ENCODE measurements at places on chromosomes 11 and 22. TPM values are rescaled to one million over a fixed set of nuclear protein-coding genes. Genes with fewer than 3 reads are reported as not detected.

Gene RFPL2
- not detected for total RNA-seq

Gene HTR3A
- not detected for total RNA-seq

GRCh38 chr11:69039501-69039900, 9.2 kb upstream of the TPCN2 start:
- peaks cover 30% of the 10 kb centered on the region for H3K4me1 ChIP-seq
- no peaks in the 10 kb centered on the region for H3K27me3 ChIP-seq
- no peak overlapping the region for H3K27ac ChIP-seq
- H3K36me3 ChIP-seq = no peaks in the 10 kb centered on the region
- H3K4me3 ChIP-seq = no peak overlapping the region

- no peaks in the 10 kb centered on the region for H3K27me3 ChIP-seq
- H3K36me3 ChIP-seq = no peaks in the 10 kb centered on the region
- no peak overlapping the region for H3K27ac ChIP-seq
- no peak for DNase-seq
- H3K4me1 ChIP-seq = no peaks in the 10 kb centered on the region
- no peak overlapping the region for H3K4me3 ChIP-seq
These were observed 15.8 kb downstream of the C11orf71 start for GRCh38 chr11:114384487-114384886.

DNA sequence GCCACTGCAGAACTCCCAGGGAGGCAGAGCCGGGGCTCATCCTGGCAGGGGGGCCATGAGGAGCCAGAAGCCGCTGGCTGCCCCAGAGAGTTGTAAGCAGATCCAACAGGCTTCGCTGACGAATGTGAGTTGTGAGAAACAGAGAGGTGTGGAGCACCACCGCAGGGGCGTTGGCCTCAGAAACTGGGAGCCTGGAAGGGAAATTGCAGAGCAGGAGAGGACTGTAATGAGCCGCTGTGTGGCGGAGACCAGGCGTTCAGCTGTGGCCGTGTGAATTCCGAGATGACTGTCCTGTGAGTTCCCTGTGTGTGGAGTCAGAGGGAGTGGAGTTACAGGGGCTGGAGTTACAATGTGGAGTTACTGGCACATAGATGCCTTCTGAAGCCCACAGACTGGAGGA, 27.7 kb upstream of the ETS1 start:
- no peak overlapping the region for H3K27ac ChIP-seq
- no peak for DNase-seq
- H3K4me3 ChIP-seq = no peak overlapping the region
- H3K27me3 ChIP-seq = no peaks in the 10 kb centered on the region

GRCh38 chr11:30521297-30522071, 64.7 kb downstream of the MPPED2 start:
- peaks cover 41% of the 10 kb centered on the region for H3K4me1 ChIP-seq
- no peak for DNase-seq
- H3K4me3 ChIP-seq = no peak overlapping the region
- H3K27ac ChIP-seq = no peak overlapping the region
- H3K36me3 ChIP-seq = no peaks in the 10 kb centered on the region

DNA sequence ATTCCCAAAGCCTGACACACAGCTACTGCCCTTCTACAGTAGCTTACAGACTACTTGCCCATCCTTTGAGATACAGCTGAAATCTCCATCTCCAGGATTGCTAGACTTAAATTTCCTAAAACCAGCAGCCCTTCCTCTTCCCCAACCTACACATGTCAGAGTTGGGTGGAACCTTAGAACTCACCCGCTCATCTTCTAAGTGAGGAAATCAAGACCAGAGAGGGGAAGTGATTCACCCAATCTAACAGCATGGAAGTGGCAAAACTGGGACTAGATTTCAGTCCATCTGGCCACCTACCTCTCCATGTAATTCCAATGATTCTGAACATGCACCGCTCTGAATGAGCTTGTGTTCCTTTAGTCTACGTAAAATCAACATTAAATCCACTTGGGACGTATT, 1.0 kb upstream of the TMEM86A start:
- peaks cover 7% of the 10 kb centered on the region for H3K36me3 ChIP-seq
- peaks cover 6% of the 10 kb centered on the region for H3K4me1 ChIP-seq
- no peaks in the 10 kb centered on the region for H3K27me3 ChIP-seq
- H3K4me3 ChIP-seq = no peak overlapping the region
- DNase-seq = no peak
- no peak overlapping the region for H3K27ac ChIP-seq

GRCh38 chr11:45347348-45348082, 61.4 kb upstream of the SYT13 start:
- no peaks in the 10 kb centered on the region for H3K4me1 ChIP-seq
- no peak overlapping the region for H3K4me3 ChIP-seq
- no peak for DNase-seq
- H3K27me3 ChIP-seq = no peaks in the 10 kb centered on the region
- no peak overlapping the region for H3K27ac ChIP-seq

DNA sequence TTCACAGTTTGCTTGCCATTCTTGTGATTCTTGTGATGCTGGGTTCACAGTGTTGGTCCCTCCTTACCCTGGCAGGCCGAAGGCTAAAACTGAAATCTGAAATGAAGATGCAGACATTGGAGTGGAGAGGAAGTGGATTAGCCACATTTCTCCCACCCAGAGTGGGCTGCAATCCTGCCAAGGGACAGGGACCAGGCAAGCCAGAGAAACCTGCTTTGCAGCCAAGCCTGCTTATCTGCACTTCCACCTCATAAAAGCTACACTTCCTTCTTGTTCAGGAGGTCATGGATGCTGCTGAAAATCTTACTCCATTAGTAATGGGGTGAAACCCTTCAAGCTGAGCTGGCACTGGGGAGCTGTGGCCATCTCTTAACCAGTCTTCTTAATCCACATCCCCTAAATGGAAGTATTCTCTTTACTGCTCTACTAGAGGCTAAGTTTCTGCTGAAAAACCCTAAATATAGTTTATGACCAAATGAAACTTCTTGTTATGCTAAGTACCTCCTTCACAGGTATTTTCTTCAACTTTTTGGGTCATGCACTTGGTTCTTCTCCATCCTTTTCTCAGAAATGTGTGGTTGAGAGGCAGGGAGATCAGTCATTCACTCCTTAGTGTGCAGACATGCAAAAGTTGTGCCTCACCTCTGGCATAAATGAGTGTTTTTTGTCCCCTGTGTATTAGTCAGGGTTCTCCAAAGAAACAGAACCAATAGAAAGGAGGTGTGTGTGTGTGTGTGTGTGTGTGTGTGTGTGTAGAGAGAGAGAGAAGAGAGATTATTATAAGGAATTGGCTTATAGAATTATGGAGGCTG, 133.9 kb upstream of the BMAL1 start:
- H3K4me1 ChIP-seq = peaks cover 11% of the 10 kb centered on the region
- no peaks in the 10 kb centered on the region for H3K27me3 ChIP-seq
- H3K4me3 ChIP-seq = no peak overlapping the region
- DNase-seq = no peak
- no peak overlapping the region for H3K27ac ChIP-seq

DNA sequence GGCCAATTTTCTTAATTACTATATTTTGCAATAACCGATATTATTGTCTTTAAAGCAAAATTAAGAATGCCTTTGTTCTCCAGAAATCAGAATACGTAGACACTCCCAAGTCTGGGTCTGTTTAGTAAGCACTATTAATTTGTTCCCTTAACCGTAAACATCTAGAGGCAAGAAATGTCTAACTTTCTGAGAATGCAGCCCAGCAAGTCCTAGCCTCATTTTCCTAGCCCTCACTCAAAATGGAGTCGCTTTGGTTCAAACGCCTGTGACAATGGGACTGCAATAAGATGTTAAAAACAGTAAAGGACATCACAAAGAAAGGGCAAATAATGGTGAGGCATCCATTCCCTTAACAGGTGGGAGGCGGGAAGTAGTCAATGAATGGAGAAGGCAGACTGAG, 280.7 kb downstream of the DLG2 start:
- H3K36me3 ChIP-seq = no peaks in the 10 kb centered on the region
- no peaks in the 10 kb centered on the region for H3K4me1 ChIP-seq
- no peak for DNase-seq
- no peak overlapping the region for H3K4me3 ChIP-seq

DNA sequence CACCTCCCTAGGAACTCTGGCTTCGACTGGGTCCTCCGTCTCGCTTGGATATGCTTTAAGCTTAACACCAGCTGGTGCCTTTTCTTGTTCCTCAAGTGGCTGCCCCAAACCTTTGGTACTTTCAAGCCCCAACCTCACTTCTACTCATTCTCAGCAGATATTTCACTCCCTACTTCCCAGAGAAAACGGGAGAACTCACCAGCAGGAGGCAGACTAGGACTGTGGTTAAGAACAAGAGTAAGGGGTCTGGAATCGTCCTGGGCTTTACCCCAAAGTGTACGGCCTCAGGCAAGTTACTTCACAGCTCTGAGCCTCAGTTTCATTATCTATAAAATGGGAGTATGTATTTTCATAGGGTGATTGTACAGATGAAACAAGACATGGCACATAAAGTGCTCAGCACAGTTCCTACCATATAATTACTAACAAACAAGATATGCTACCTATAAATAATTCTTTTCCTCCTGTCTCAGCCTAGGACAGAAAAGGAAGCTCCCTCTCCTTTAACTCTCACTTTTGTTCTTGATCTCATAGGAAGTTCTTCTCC, 37.8 kb downstream of the PAMR1 start:
- no peaks in the 10 kb centered on the region for H3K27me3 ChIP-seq
- H3K4me3 ChIP-seq = no peak overlapping the region

GRCh38 chr11:66745356-66746235, 16.6 kb upstream of the SPTBN2 start:
- H3K27ac ChIP-seq = peak overlapping the region; percentile 25
- peak; percentile 28 for DNase-seq
- no peaks in the 10 kb centered on the region for H3K27me3 ChIP-seq
- H3K4me1 ChIP-seq = peaks cover 20% of the 10 kb centered on the region
- H3K36me3 ChIP-seq = no peaks in the 10 kb centered on the region

DNA sequence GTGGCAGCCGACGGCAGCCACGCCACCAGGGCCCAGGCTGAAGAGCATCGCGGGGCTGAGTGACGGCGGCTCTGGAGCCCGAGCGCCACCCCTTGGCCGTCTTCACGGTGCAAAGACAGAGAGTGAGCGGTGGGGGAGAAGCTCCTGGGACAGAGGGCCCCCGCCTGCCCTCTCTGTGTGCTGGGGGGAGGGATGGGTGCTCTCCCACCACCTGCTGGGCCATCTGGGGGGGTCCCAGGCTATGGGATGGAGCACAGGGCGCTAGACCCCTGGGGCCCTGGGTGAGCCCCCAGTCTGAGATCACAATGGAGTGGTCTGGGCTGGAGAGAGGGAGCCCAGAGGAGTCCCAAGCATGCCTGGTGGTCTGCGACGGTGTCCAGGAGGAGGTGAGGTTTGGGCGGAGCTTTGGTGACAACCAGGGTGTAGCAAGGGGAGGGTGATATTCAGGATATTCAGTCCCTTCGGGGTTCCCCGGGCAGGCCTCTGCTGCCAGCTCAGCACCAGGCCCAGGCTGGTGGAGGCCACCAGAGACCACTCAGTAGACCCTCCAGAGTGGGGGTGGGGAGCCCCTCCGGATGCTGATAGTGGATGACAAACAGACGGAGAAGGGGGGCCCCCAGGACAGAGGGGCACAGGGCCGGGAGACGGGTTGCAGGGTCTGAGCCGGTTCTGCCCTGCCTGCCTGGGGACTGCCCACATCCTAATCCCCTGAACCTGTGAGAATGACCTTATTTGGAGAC, 78.1 kb upstream of the PRR5 start:
- no peak overlapping the region for H3K4me3 ChIP-seq
- H3K4me1 ChIP-seq = no peaks in the 10 kb centered on the region
- H3K27ac ChIP-seq = no peak overlapping the region
- DNase-seq = no peak

GRCh38 chr11:86624366-86624765, 48.0 kb downstream of the ME3 start:
- H3K36me3 ChIP-seq = no peaks in the 10 kb centered on the region
- no peaks in the 10 kb centered on the region for H3K27me3 ChIP-seq
- H3K4me1 ChIP-seq = peaks cover 22% of the 10 kb centered on the region
- H3K4me3 ChIP-seq = no peak overlapping the region

DNA sequence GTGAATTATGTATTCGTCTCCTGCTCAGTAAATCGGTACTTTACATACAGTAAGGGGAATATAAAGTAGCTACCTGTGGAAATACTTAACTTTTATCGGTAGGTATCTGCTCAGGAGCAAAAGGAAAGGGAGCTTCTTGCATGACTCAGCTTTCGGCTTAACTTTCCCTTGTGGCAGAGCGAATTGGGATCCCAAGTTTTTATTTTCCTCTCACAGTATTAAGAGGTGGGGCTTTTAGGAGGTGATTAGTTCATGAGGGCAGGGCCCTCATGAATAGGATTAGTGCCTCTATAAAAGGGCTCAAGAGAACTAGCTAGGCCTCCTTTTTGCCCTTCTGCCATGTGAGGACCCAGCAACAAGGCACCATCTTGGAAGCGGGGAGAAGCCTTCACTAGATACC, 18.7 kb downstream of the RCN1 start:
- no peak for DNase-seq
- H3K27me3 ChIP-seq = no peaks in the 10 kb centered on the region
- H3K36me3 ChIP-seq = no peaks in the 10 kb centered on the region
- H3K27ac ChIP-seq = no peak overlapping the region

DNA sequence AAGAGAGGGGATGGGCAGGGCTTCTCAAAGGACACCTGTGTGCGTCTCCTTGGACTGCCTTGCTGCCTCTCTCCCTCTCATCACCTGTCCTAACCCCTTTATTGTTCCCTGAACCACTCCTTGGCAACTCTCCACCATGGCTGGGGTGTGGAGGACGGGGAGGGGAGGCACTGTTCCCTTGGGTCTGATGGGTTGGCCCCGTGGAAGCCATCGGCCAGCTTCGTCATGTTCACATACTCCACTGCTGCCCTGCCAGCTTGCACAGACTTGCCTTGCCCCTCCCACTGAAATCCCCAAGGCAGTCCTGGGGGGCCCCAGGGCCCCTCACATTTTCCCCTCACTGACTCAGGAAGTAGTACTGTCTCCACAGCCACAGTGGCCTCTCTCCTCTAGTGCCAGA, 36.1 kb upstream of the LRRC32 start:
- no peak overlapping the region for H3K4me3 ChIP-seq
- H3K36me3 ChIP-seq = no peaks in the 10 kb centered on the region
- no peaks in the 10 kb centered on the region for H3K4me1 ChIP-seq
- H3K27ac ChIP-seq = no peak overlapping the region

GRCh38 chr11:78419327-78419726, 1.7 kb upstream of the GAB2 start:
- H3K36me3 ChIP-seq = no peaks in the 10 kb centered on the region
- H3K4me3 ChIP-seq = no peak overlapping the region
- H3K4me1 ChIP-seq = peaks cover 24% of the 10 kb centered on the region
- H3K27me3 ChIP-seq = no peaks in the 10 kb centered on the region
- H3K27ac ChIP-seq = peak overlapping the region; percentile 7

DNA sequence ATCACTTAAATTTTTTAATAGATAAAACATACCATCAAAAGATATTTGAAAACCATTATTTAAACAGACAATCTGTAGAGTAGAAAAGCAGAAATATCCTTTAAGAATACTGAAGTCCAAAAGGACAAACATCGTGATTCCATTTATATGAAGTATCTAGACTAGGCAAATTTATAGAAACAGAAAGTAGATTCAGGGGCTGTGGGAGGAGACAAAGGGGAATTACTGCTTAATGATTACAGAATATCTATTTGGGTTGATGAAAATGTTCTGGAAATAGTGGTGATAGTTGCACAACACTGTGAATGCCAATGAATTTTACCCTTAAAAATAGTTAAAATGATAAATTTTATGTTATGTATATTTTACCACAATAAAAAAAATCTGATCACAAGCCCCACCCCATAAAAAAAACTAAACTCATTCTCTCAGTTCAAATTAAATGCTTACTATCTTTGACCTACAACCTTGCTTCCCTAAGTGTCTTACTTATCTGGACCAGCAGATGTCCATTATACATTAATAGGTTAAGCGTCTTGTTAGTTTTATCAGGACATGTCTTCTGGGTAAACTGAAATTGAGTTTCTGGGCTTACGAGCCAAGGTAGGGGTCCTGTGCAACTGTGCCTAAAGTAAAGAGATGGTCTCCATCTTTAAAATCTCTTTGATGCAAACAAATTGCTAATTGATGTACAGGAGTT, 86.3 kb downstream of the FCHSD2 start:
- H3K4me3 ChIP-seq = no peak overlapping the region
- H3K27ac ChIP-seq = no peak overlapping the region
- DNase-seq = no peak
- H3K27me3 ChIP-seq = no peaks in the 10 kb centered on the region
